ENCODE measurements at places on chromosomes 1 and 21. TPM values are rescaled to one million over a fixed set of nuclear protein-coding genes. Genes with fewer than 3 reads are reported as not detected.

GRCh38 chr21:27382404-27382803 is 415.5 kb upstream of the ADAMTS5 start:
- no peak overlapping the region for H3K27ac ChIP-seq
- peaks cover 6% of the 10 kb centered on the region for H3K4me1 ChIP-seq
- no peaks in the 10 kb centered on the region for H3K36me3 ChIP-seq
- no peaks in the 10 kb centered on the region for H3K27me3 ChIP-seq

DNA sequence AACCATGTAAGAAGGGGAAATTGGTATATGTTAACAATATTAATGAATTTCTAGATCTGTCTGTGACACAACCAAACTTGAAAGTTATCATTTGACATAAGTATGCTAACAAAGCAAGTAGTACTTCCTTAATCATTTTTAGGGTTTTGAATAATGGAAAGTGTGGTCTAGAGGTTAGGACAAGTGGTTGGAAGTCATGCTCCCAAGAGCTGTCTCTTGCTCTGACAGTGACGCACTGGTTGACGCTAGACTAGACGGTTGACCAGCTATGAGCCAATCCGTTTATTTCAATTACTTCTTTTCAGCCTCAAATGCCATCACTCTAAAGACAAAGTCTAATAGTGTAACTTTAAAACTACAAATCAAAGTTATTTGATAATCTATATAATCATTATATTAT is 20.7 kb upstream of the RGS1 start:
- no peaks in the 10 kb centered on the region for H3K4me1 ChIP-seq
- no peaks in the 10 kb centered on the region for H3K36me3 ChIP-seq
- H3K27me3 ChIP-seq: no peaks in the 10 kb centered on the region
- no peak for DNase-seq
- H3K27ac ChIP-seq: no peak overlapping the region

DNA sequence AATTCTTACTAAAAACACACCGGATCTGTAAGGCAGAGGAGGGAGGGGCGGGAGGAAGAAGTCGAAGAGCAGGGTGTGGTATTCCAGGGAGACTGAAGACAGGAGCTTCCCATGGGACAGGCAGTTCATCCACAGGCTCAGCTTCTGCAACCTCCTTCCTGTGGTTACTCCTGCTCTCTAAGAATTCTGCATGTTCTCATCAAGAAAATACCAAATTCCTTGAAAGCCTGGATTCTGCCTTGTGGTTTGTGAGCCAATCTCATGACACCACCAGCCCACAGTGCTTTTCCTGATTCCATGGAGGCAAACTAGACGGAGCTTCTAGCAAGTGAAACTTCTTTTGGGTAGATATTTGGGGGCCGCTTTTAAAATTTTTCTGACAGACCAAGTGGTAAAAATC is 1.1 kb upstream of the ST6GALNAC3 start:
- H3K4me1 ChIP-seq: peaks cover 31% of the 10 kb centered on the region
- H3K27me3 ChIP-seq: no peaks in the 10 kb centered on the region
- no peak overlapping the region for H3K27ac ChIP-seq
- DNase-seq: no peak

PTBP2 gene
- 6.9 TPM for polyA plus RNA-seq

GRCh38 chr1:47703981-47704596 is 266.2 kb downstream of the FOXD2 start:
- no peak overlapping the region for H3K4me3 ChIP-seq
- no peak overlapping the region for H3K27ac ChIP-seq
- no peak for DNase-seq
- peaks cover 12% of the 10 kb centered on the region for H3K4me1 ChIP-seq

GTF2B gene
- polyA plus RNA-seq: 17.5 TPM

C1QTNF12 gene
- polyA plus RNA-seq: 0.84 TPM

All from heart left ventricle (tissue), 16 donors.